SHP77 (cell line): ENCODE measurements at places on chromosomes 11 and 22.
A peak's percentile ranks its signal among the peaks of the same experiment; 100 is the strongest.

- DNase-seq: no peak
These were observed 116.7 kb downstream of the MN1 start for GRCh38 chr22:27684901-27685300.

- DNase-seq: peak; percentile 62
These were observed 414 bp downstream of the JOSD1 start for GRCh38 chr22:38700270-38700788.

- DNase-seq: no peak
These were observed 4.6 kb downstream of the MRPL49 start for GRCh38 chr11:65126624-65127274.

DNA sequence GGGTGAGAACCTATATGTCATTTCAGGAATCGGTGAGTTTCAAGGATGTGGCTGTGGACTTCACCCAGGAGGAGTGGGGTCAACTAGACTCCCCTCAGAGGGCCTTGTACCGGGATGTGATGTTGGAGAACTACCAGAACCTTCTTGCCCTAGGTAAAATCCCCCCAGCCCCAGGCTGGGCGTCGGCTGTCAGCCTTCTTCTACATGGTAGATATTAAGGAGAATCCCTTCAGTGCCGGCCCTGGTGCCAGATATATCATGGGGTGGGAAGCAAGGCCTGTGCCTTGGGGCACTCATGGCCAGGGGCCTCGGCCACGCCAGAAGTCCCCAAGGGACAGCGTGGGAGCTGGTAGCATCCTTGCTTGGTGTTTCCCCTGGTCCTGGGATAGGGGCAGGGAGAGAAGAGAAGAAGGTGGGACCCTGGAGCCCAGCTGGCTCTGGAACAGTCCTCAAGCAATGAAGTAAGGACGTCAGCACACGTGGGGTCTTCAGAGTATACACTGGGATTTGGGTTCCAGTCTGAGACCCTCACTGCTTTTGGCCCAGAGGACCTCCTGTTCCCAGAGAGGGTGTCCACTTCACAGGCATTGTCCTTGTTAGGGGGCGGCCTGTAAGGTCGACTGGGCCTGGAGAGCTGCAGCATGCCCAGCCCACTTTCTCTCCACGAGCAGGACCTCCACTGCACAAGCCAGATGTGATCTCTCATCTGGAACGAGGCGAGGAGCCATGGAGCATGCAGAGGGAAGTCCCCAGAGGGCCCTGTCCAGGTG is 6.8 kb downstream of the ZNF74 start:
- DNase-seq: no peak

- no peak for DNase-seq
These were observed 238.7 kb downstream of the FAM181B start for GRCh38 chr11:82494988-82495432.
